ENCODE measurements at places on chromosomes 12 and 14.
A peak's percentile ranks its signal among the peaks of the same experiment; 100 is the strongest.

DNA sequence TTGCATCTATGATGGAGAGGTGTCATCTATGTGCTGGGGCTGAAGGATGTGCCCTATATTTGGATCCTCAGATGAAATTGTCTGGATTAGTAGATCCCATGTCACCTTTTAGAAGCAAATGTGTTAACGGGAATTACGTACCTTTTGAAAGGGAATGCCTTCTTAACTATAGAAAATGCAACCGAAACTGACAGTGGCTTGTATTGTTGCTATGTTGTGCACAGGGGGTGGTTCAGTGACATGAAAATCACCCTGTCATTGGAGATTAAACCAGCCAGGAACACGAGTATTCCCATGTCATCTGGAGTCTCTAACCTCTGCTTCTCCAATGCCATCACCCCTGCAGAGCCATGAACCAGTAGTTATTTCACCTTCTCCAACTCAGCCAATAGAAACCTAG, 110.2 kb downstream of the METTL25 start:
- DNase-seq = no peak

- peak; percentile 41 for DNase-seq
These were observed 151.6 kb upstream of the OR4E1 start for GRCh38 chr14:21825149-21825743.

DNA sequence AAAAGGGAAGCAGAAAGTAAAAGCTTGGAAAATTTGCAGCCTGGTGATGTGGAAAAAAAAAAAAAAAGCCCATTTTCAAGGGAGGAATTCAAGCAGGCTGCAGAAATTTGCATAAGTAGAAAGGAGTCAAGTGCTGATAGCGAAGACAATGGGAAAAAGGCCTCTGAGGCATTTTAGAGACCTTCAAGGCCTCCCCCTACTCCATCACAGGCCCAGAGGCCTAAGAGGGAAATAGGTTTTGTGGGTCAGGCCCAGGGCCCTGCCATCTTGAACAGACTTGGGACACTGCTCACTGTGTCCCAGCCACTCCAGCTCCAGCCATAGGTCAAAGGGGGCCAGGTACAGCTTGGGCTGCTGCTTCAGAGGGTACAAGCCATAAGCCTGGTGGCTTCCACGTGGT, 13.8 kb upstream of the PRKD1 start:
- no peak for DNase-seq

DNA sequence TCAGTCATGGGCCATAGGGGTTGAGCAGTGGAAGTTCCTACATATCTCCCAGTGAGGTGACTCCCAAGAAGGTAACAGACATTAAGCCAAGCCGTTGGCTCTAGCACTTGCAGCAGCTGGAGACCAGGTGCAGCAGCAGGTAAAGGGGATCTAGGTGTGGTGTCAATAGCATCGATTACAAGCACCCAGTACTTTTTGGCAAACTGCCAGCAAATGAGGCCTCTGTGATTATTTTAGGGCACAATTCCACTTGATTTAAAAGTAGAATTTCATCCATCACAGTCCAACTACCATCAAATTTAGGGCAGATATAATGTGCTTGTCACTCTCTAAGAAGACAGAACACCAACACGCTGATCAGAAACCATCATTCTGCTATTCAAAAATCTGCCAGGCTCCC, 224.1 kb upstream of the EGLN3 start:
- no peak for DNase-seq

GRCh38 chr14:71751264-71751663, 181.0 kb upstream of the RGS6 start:
- DNase-seq = no peak

DNA sequence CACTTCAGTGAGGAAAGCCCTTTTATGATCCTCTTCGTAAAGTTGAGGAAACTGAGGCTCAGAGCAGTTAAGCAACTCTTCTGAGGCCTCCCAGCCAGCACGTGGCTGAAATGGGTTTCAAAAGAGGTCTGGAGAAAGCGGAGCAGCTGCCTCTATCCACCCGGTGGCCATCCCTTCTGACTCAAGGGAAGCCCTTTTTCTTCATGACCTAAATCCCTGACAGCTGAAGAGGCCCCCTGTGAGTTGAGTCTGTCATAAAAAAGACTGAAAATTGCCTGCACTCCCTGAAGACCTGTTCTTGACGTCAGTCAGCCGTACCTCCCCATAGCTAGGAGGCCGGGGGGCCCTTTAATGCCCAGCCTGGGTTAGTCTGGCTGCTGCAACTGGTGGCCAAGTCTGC, 10.7 kb downstream of the CMKLR1 start:
- DNase-seq = no peak

- no peak for DNase-seq
These were observed 177.8 kb downstream of the KLHL28 start for GRCh38 chr14:44783901-44784300.

- DNase-seq = no peak
These were observed 97.4 kb downstream of the LLPH start for GRCh38 chr12:66033151-66033550.

DNA sequence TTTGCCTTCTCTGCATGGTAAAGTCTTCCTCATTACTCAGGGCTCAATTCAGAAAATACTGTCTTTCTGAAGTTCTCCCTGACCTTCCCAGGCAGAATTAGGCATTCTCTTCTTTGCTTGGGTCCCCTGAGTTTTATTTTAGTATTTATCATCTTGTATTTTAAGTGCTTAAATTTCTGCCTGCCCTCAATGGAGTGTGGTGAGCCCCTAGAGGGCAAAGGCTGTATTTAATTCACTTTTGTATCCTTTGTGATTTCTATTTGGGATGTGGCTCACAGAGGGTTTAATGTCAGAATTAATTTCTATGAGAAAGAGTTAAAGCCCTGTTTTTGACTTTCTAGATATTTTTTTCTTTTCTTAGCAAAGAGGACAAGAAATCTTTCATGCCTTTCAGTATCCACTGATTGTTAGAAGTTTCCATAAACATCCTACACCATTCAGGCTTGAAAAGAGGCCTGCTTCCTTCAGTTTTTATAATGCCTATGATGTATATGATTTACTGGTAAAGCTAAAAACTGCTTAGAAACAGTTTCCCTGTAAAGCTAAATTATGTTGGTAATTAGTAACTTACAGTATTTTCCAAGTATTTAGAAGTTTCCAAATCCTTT, 55.6 kb upstream of the PTPRB start:
- no peak for DNase-seq

DNA sequence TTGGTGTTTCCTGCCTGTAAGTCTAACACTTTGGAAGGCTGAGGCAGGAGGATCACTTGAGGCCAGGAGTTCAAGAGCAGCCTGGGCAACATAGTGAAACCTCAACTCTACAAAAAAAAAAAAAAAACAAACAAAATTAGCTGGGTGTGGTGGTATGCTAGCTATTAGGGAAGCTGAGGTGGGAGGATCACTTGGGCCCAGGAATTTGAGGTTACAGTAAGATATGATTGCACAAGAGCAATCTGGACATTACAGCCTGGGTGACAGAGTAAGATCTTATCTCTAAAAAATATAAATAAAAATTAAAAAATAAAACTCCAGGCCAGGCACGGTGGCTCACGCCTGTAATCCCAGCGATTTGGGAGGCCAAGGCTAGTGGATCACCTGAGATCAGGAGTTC, 39.8 kb upstream of the CMKLR1 start:
- no peak for DNase-seq

GRCh38 chr12:49079793-49080192, 10.0 kb upstream of the RHEBL1 start:
- no peak for DNase-seq

DNA sequence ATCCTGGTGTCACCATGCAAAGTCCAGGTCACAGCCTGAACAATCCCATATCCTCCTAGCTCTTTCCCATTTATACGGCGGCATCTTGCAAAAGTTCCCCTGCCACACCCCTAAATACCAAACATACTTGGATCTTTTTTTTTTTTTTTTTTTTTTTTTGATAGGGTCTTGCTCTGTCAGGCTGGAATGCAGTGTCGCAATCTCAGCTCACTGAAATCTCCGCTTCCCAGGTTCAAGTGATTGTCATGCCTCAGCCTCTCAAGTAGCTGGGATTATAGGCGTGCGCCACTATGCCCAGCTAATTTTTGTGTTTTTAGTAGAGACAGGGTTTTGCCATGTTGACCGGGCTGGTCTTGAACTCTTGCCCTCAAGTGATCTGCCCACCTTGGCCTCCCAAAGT, 451.3 kb downstream of the GLT1D1 start:
- no peak for DNase-seq

GRCh38 chr14:24094841-24095270, 745 bp downstream of the PCK2 start:
- DNase-seq = peak; percentile 13

DNA sequence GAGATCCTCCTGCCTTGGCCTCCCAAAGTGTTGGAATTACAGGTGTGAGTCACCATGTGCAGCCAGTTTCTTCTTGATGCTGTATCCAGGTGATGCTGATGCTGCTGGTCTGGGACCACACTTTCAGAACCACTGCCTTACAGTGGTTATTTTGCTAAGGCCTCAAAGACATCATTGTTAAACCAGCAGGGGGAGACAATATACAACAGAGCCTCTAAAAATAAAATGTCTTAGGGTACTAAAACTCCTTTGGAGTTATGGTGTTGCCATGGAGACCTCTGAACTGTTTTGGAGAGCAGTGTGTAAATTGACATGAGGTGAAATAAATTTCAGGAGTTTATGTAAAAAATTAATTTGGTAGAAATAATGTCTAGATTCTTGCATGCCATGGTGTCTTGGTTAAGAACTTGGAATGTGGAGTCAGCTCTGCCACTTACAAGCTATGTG, 1.1 kb upstream of the ARG2 start:
- peak; percentile 17 for DNase-seq

GRCh38 chr12:10147714-10148403, 17.9 kb upstream of the CLEC7A start:
- DNase-seq = no peak

DNA sequence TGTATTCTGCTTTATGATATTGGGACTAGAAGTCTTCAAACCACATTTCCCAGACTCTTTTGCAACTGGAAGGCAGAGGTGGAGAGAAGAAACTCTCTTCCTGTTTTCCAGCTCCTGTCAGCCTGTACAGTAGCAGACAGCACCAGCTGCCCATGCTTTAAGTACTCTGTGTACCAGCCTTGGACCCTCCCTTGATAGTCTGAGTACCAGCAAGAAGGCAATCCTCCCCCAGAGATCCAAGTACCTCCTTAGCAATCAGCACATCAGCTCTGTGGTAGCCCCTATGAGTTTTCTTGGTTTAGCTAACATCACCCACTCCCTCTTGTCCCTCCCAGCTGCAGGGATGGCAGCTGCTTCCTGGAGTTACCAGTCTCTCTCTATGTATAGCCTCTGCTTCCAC, 56.3 kb downstream of the STXBP6 start:
- DNase-seq = no peak

DNA sequence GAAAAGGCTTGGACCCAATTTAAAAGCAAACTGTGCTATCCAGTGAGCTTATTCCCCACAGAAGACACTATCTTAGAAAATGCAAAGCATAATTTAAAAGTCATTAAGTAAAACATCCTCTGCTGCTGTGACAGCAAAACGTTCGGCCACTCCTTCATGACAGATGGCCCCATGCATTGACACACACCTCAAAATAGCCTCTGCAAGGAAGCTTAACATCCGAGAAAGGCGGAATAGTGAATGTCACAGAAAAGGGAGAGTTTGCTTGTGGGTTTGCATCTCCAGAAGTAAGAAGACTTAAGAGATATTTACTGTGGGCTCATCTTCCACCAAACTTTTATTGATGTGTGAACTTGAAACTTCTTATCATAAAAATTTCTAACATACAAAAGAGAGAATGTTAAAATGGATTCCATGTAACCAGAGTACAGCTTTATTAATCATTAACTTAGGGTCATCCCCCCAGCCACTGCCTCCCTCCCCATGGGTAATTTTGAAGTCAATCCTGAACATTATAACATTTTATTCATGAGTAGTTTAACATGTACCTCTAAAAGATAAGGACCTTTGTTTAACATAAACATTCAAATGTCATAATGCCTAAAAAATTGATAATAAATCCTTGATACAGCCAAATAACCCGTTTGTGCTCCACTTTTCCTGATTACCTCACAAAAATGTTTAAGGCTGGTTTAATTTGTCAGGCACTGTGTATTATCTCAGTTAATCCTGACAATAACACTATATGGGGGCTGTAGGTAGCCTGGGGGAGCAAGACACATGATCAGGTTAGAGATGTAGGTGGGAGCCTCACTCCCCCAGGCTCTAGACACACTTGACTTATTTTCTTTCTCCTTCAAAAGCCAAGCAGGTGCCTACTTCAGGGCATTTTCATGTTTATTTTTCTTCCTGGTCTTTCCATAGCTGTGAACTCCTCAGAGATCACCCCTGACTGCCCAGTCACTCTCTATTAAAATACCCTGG, 119.7 kb upstream of the TMCC3 start:
- DNase-seq = no peak

DNA sequence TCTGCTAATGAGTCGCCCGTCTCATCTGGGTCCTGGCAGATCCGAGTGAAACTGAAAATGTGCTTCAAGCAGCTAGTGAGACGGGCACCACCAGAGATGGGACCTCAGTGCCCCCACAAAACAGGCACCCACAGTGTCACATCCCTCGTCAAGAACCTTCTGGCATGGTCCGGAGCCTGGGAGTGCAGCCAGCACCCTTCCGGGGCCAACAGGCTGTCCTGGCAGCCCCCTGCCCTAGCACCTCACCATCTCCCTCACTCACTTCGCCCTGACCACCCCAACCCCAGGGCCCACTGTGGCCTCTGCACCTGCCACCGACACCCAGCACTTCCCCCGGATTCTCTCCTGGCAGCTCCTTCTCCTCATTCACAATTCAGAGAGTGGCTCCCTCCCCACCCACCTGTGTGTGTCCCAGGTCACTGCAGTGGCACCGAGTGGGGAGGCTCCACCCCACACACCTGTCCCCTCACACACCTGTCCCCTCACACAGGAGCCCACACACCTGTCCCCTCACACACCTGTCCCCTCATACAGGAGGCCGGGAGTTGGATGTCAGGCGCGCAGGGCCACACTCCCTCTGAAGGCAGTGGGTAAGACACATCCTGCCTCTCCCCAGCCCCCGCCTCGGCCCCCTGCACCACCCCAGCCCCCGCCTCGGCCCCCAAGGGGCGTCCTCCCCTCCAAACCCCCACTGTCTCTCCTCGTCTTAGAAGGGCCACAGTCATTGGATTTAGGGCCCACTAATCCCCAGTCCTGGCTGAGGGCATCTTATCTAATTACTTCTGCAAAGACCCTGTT, 7.9 kb downstream of the GALNT9 start:
- no peak for DNase-seq

GRCh38 chr12:98595243-98595988, 1.9 kb downstream of the SLC25A3 start:
- no peak for DNase-seq

All from endothelial cell (in vitro differentiated cells).